Stimulated activated CD4-positive, alpha-beta T cell treated with anti-CD3 and anti-CD28 coated beads, Interleukin-12 subunit alpha, Interleukin-12 subunit beta, amount 100 ng/mL, for 4 hours (primary cell): ENCODE measurements at places on chromosomes 3 and 15.

DNA sequence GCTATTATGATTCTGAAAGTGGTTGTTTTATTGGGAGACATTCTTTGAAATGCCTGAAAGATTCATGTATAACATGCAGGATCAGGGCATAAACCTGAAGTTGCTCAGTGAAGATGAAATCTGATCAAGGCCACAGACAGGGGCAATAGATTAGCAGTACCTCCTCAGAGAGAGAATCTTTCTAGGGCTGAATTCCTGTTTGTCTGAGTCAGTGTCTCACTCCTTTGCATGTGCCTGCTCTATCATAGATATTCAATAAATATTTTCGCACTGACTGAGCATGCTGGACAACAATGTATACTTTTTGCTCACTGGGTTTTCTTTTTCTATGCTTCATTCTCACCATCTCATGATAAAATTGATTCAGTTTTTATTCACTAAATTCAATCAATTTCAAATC, 49.8 kb upstream of the PFN2 start:
- DNase-seq = no peak

DNA sequence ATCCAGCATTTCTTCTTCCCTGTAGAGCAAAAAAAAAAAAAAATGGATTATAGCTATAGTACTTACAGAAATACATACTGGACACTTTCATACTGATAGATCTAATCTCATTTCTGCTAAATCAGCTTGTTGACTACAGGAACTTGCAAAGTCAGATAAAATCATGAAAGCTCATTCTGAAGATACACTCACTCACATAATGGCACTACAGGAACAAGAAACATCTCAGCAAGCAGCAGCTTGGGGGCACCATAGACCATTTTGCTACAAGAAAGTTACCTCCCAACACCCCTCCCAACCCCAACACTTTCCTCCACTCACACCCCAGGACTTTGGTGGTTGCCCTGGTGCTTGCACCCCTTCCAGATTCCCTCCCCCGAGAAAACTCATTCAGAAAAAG, 4.6 kb downstream of the MYH15 start:
- DNase-seq = no peak

DNA sequence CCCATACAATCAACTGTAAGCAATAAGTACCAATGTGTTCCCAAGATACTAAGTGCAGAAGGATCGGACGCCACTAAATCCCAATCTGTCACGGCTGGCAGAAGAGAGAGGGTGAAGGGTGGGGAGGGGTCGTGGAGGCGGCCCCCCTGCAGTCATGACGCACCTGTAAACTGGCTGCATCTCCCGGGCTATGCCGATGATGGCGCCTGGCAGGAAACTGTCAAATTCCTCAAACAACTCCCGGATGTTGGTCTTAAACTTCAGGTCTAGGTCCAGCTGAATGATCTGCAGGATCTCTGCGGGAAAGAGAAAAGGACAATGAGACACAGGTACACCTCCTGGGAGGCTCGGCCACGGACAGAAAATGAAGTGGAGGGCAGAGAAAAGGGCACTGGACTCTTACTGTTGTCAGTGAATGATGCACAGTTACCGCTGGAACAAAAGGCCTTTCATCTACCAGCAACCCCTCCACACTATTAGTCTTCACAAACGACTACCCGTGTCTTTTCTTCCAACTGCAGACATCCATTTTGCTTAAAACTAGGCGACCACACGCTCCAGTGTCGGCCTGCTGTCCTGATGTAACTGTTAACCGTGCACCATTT, 114.6 kb downstream of the XXYLT1 start:
- DNase-seq = no peak

- peak; percentile 36 for DNase-seq
Observed at GRCh38 chr15:72227192-72227586, 3.8 kb downstream of the PKM start.

- no peak for DNase-seq
Observed at GRCh38 chr15:37572401-37572800, 362.0 kb upstream of the TMCO5A start.

DNA sequence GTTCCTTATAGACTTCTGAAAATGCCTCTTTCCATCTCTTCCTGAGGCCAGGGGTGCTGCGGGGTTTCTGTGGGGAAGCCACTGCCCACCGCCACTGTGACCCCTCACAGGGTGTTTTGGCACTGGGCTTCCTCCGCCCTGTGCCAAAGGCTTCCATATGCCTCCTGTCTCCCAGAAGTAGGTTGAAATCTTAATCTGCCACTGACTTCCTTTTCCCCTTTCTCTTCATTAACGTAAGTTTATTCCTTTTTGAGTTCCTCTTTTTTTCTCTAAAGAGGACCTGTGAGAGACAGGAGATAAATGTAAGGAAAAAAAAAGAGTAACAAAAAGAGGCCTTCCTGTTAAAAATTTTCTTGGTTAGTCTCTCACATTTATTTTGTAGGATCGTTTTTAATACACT, 220.5 kb downstream of the CTNNB1 start:
- no peak for DNase-seq

DNA sequence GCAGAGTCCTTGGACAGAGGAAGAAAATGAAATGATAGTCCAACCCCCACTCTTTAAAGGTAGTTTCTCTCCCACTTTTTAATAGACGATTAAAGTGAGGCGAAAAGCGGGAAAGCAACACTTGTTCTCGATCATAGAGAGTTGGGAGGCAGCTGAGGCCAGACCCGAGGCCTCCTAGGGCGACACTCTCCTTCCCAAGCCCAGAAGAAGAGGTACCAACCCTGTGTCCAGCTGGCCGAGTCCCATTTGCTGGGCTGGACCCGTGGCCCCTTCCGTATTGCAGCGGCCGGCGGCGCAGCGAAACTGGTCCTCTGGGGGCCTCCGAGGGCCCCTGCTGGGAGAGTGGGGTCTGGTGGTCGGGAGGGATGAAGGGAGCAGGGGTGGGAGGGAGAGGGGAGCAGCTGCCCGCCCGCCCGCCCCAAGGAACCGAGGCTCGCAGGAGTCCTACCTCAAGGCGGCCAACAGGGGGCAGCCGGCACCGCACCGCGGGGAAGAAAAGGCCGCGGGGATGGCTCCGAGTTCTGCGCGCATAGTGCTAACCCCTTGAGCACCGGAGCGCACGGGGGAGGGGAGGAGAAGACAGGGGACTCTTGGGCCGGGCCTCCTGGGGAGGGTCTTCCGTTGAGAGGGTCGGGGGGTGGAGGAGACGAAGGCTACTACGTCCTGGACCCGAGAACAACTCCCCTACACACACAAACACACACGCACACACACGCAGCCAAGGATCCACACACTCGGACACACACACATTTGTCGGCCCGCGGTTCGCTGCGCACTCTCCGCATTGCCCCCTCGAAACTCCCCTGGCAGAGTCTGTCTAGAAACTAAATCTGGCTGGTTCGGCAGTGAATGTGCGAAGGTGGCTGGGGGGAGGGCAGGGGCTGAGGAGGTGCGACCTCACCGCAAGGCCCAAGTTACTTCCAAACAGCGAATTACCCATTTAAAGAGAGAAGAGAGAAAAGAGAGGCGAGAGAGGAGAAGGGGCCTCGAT, 2.0 kb downstream of the WNT5A start:
- DNase-seq = peak; percentile 5

- no peak for DNase-seq
Observed at GRCh38 chr3:5184499-5184898, 3.0 kb upstream of the EDEM1 start.

DNA sequence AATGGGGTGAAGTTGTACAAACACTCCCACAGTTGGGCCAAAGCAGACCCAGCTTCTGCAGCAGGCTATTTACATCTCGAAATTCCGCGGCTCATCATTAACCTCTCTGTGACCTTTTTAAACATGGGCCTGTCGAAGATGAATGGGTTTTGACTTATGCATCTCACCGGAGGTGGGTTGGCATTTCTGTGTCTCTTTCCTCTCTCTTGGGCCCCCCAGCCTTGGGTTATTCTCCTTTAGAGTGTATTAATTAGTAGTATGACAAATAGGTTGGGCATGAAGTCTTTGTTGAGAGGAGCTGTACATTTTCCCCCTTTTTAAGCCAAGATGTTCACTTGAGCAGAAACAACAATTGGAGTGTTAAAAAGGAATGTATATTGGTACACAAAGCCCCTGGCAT, 9.8 kb downstream of the SMAD6 start:
- DNase-seq = no peak

DNA sequence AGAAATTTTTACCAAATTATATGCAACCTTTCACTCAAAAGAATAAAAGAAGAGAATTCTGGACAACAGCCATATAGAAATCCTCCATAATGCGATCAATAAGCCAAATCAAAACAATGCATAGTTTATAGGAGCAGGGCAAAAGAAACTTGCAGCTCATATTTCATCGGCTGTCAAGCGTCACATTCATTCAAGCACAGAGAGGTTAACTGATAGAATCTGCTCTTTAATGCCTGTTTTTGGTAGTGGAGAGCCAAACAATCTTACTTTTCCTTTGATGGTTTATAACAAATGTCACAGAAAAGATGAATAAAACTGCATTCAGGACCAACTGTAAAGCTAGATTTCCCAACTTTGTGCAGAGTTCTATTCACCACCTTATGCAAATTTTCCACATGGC, 35.4 kb downstream of the PRTG start:
- DNase-seq = no peak

DNA sequence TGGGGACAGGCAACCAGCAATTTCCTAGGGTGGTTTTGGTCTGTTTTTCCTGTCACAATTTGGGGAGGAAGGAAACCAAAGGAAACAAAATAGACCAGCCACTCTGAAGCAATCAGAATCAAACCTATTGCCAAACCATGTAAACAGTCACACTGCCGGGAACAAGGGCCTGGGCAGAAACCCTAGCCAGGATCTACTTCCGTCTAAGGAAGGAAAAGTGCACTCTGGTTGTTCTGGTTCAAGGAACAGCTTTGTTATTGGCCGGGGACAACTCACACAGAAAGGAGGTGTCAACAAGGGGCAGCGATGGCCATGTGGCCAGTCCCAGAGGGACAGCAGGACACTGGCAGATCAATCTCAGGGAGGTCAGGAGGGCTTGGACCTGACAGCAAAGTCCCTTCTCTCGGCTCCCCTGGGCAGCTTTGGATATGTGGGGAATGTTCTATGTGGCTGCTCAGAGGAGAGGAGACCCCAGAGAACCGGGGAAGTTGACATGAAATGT, 17.5 kb upstream of the RAD18 start:
- no peak for DNase-seq

GRCh38 chr15:74723754-74724334, 1.5 kb downstream of the CYP1A1 start:
- DNase-seq = no peak

DNA sequence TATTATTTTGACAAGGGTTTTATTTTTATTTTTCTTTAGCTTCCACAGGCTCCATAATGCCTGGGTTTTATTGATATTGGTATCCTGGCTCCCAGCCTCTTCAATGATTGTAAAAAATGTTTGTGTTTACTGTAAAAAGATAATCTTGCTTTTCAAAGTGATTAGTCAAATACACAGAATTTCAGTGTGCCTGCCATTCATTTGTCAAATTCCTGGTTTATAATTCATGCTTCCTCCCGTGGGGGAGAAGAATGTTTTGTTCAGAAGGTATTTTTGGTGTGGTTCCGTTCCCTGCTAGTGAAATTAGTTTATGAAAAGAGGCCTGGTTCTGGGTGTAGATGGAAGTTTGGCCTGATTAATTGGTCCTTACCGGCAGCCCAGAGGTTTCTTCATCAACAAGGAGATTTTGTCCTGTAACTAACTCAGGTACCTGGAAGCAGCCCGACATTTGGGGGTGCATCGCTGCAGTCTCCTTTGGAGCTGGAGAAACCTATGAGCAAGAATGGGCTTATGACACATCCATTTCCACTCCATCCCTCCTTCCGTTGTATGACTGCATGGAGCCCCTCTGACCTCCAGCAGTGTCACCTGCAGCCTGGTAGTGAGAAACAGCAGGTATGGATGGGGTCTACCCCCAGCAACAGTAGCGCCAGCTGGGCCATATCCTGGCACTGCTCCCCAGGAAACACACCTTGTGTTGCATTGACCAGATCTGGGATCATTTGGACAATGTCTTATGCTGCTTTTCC, 101.5 kb downstream of the PGPEP1L start:
- no peak for DNase-seq

DNA sequence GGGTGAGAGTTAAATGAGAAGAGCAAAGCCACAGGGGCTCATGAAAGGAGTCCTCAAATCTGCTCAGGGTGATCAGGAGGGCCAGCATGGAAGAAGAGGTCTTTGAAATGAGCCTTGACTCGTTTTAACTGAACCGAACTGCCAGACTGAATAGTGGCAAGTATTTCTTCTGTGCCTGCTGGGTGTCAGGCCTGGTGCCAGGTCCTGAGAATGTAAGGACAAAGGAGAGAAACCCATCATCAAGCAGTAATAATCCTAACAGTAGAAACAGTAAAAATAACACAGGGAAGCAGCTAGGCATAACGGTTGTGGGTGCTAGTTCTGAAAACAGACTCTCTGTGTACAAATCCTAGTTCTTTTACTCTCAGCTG, 40.4 kb upstream of the SMAD3 start:
- DNase-seq = no peak

GRCh38 chr15:23642413-23643044, 5.1 kb downstream of the MAGEL2 start:
- DNase-seq = peak; percentile 37

DNA sequence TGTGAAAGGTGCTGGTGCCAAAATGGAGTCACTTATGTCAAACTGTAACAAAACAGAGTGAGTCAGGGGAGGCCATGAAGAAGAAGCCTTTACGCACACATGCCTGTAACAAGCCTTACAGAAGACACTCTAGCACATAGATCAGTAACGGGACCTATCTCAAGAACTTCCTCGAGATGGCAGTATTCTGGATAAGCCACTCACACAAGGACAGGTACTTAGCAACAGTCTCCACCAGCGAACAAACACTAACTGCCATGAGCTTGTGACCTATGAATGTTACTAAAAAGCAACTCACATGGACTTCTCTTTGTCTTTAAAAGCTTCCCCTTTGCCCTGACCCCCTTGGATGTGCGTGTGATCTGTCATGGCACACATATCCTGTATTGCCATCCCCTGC, 235.1 kb downstream of the CD47 start:
- no peak for DNase-seq
